A172 (cell line): ENCODE measurements at places on chromosomes 12 and 14.
A peak's percentile ranks its signal among the peaks of the same experiment; 100 is the strongest.

GRCh38 chr12:78185651-78186050 lies 355.0 kb downstream of the NAV3 start:
- no peak for DNase-seq

GRCh38 chr12:124841558-124841945 lies 22.1 kb downstream of the SCARB1 start:
- no peak for DNase-seq

DNA sequence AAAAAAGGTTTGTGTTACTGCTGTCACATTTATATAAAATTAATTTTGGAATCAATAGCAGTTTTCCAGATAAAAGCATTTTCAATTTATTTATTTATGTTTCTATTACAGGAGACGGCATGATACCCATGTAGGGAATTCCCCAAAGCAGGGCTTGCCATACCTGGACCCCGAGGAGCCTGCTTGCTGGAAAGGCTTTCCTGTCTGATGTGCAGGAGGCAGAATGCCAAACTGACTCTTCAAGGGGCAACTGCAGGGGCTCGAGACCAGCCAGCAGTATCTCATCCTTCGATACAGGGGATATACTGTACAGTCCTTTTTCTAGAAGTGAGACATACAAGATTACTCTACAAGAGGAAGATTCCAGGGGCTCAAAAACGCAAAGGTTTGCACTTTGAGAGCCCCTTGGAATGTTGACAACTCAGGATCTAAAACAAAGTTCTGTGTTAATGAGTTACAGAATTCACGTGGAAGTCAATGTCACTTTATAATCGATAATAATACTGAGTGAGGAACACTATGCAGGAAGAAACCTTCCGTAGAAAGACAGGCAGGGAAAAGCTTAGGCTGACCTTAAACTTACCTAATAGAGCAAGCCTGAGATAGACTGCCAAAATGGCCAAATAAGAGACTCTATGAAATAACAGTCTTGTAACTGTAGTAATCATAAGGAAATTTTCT lies 38.6 kb downstream of the ZNF664 start:
- no peak for DNase-seq

DNA sequence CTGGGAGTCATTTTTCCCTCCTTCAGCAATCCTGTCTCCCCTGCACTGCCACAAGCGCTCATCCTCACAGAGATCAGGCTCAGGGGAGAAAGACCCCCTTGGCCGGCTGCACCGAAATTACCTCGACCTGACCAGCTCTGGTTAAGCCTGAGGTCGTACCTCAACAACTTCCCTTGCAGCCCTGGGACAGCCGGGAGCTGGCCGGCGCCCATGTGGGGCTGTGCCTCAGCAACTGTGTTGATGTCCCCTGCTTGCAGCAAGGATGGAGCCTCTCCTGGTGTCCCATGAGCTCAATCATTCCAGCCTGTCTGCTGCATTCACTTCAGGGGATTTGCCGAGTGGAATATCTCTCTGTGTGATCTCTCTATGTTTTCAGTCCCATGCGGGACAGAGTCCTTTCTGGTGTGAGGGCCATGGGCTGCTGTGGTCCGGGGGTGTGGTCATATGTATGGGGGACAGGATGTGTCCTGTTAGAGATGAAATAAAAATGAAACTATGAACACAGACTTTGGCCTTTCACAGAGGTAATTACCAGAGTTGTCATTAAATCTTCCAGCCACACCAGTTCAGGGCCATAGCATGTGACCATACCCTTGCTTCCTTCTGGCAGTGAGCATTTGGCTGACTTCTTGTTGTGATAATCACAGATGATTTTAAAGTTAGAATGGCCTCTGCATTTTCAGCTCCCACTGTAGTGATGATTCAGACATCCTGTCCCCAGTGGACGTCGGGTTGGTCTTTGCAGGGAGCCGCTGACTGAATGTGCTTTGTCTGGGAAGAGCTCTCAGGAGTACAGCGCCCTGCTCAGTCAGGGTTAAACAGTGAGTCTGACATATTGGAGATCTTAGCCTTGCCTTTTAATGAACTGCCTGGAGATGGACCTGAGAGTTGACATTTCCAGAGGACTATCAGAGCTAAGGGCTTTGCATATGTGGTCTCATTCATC lies 405.9 kb downstream of the AACS start:
- DNase-seq = no peak

DNA sequence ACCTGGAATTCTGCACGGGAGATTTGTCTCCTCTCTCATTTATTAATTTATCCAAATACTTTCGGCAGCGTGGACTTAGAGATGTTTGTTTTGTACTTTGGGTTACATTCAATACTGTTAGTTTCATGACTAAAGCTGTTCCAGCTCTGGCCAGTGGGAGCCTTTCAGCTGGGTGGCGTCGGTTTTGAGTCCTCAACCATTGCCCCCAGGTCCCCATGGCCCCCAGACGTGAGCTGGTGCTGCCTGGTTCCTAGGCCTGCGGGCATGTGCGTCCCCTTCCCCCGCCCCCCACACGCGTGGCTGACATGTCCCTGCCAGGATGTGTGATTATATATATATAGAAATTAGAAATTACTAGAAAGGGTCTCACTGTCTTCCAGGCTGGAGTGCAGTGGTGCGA lies 48.2 kb downstream of the KIF26A start:
- no peak for DNase-seq

GRCh38 chr12:75913502-75914351 lies 117.8 kb downstream of the PHLDA1 start:
- no peak for DNase-seq

- DNase-seq = no peak
These were observed 27.6 kb downstream of the WSCD2 start for GRCh38 chr12:108156717-108157116.

DNA sequence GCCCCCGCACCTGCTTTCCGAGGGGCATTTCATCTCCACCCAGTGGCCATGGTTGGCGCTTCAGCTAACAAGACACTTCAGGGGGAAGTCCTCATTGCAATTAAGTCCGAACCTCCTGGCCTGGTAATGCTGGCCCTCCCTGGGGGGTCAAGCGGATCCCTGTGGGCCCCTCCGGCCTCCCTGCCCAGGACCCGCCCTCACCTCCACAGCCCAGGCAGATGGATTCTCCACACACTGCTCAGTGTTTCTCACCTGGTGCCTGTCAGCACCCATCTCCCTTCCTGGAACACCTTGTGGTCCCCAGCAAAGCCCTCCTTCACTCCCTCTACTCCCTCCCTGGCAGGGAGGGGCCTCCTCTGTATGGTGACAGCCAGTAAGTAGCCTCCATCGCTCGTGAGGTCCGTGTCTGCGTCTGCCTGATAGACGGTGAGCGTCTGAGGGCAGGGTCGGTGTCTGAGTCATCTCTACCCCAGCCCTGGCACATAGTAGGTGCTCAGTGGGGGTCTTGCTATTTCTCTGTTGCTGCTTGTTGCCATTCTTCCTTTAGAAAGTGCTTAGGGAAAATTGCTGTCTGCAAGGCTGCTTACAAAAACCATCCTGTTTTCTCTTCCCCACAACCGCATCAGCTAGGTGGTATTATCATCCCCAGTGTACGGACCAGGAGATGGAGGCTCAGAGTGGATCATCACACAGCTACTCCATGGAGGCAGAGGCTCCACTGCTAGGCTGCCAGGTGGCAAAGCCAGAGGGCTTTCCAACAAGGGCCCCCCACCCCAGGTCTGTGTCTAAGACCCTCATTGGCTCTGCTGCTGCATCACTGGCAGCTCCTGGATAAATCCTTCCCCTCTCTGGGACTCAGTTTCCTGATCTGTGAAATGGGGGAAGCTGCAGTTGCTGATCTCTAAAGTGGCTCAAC lies 39.7 kb upstream of the EML1 start:
- DNase-seq = no peak

DNA sequence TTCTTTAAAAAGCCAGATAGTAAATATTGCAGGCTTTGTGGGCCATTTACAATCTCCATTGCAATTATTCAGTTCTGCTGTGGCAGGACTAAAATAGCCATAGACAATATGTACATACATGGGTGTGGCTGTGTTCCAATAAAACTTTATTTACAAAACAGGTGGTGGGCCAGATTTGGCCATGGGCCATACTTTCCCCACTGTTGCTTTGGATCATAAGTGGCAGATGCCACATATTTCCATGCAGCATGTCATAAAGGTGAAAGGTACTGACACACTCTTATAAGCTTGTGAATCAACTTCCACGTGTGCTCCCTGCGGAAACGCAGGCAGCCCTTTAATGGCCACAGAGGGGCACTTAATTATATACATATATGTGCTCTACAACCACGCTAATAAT lies 244.4 kb upstream of the FOXN3 start:
- no peak for DNase-seq

- DNase-seq = no peak
These were observed 118.3 kb downstream of the VEZT start for GRCh38 chr12:95335948-95336347.

- DNase-seq = no peak
These were observed 124.1 kb downstream of the GARIN6 start for GRCh38 chr12:99771659-99772058.

DNA sequence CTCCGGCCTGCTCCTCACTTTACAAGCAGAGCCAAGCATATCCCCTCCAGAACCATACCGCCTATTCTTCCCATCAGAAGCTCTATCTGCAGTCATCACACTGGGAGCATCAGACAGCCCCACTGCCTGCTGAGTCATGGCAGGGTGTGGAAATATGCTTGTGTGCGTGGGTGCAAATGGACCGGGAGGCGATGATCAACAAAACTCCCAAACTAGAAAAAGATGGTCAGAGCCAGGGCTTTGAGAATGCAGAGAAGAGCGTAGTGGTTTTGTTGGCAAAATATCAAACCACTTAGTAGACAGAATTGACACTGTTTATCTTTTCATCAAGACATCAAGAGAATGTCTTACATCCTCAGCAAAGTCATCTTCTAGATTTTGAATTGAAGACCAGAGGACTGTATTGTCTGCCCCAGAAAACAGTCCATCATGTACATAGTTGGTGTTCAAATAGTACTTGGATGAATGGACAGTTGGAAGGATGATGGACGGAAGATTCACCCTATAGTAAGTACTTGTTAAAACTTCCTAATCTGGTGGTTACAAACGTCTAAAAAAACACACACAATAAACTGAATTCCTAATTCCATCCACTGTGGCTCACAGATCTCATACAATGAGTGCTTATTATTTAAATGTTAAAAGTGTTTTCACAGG lies 54.9 kb downstream of the VWF start:
- DNase-seq = no peak

- DNase-seq = no peak
These were observed 2.1 kb upstream of the AKAP5 start for GRCh38 chr14:64463195-64463594.

- DNase-seq = no peak
These were observed 97.1 kb downstream of the MYF5 start for GRCh38 chr12:80813820-80814219.

- DNase-seq = no peak
These were observed 27.9 kb downstream of the IRF2BPL start for GRCh38 chr14:77000340-77001270.

GRCh38 chr12:77940011-77940423 lies 109.3 kb downstream of the NAV3 start:
- peak; percentile 92 for DNase-seq
